ENCODE measurements at places on chromosomes 6 and 20.

- no peak for DNase-seq
Measured at GRCh38 chr6:145309842-145310535, 425.3 kb downstream of the EPM2A start.

DNA sequence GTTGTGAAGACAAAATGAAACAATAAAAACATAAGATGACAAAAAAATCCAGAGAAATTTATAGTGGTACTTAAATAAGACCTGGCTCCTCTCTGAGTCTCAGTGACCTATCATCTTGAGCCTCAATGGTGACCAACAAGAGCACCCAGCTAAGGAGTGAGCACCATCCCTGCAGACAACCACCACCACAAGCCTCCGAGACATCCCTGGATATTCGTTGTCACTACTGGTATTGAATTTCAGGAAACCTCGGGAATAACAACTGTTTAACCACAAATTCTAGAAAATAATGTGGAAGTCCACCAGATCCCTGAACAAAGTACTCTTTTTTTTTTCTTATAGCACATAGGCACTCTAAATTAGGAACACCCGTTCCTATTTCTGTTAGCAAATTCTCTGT is 32.2 kb upstream of the ADGRF5 start:
- no peak for DNase-seq

DNA sequence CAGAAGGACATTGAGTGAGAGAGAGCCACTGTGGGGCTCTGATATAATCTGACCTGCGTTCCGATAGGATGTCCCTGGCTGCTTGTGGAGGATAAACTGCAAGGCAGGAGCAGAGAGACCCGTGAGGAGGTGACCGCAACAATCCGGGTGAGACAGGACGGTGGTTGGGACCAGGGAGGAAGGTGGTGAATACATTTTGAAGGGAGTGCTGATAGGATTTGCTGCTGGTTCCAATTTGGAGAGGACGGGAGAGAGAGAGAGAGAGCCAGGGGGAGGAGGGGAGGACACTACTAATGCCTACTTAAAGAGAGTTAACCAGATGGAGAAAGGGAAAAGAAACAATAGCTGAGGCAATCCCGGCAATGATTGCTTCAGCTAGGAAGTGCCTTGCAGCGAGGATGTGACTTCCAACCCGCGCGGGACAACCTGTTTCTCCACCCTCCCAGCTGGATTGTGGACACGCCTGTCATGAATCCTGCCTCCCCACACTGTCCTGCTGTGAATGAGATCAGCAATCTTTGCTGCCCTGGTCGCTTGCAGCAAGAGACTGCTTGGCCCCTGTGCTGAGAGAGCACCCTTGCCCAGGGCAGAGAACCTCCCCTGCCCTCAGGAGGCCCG is 199.0 kb upstream of the KCNG1 start:
- DNase-seq: no peak

DNA sequence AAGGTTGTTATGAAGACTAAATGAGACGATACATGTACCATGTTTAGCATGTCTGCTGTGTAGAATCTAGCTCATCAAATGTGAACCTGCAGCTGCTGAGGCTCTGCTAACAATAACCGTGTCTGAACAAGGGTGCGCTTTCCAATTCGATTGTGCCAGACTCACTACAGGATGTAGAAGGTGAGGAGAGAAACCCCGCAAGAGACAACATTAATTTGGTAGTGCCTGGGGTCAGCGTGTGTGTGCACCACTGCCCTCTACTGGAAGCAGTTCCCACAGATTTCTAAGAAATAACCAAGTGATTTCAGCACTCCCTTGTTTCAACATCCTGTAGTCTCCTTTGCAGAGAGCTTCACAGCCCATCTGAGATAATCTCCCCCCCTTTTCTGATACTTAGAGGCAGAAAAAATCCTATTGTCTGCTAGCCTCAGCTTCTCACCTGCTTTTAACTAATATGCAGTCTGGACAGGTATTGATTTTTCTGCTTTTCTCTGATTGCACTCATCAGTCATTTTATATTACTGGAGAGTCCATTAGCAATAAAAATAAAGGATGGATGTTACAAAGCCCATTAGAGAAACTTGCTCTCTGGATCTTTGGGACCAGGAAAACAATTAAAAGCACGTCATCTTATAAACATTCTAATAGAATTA is 96.7 kb upstream of the BACH2 start:
- DNase-seq: peak; percentile 71

GRCh38 chr6:119324718-119325117 is 24.8 kb downstream of the MAN1A1 start:
- DNase-seq: no peak

- no peak for DNase-seq
Measured at GRCh38 chr6:156193381-156193780, 583.8 kb upstream of the ARID1B start.

DNA sequence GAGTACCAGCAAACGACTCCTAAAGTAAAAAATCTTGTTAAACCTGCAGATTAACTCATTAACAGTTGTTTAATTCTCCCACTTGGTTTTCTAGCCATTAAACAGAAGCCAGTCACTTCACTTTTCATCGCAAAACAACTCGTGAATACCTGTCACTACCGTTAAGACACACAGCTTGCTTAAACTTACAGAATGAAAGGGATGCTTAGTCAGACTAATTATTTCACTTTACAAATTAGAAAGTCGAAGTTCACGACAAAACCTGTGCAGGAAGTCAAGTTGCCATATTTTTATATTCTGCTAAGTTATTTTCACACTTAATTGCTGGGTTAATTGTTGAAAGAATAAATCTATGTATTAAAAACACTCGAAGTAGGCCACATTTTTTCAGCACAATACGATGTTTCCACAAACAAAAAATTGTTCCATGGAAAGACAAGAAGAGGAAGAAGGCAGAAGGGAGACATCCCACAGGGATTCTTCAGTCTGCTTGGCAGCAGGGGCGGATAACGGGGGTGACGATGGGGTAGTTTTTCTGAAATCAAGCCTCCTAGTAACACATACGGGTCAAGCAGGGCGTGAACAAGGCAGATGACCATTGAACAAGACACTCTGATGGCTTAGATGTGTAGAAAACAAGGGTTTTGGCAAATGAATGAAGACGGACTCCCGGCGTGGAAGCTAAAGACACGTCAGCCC is 933 bp downstream of the SSR1 start:
- DNase-seq: no peak

- DNase-seq: peak; percentile 9
Measured at GRCh38 chr6:142935553-142936517, 9.1 kb downstream of the HIVEP2 start.

GRCh38 chr6:120302041-120302440 is 952.5 kb upstream of the MAN1A1 start:
- DNase-seq: no peak

DNA sequence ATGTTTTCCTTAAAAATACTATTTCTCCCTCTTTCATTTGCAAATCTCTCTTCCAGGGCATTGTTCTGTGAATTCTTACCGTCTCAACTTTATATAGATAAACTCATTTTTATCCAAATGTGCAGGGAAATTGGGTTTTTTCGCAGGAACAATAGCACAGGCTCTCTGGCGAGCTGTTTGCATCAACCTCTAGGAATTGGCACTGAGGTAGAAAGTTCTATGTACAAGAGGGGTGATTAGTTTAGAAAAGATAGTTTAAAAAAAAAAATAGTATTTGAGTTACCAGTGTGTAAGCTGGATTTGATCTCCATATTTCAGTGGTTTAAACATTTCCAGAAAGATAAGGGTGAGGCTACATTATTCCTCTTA is 129.7 kb upstream of the BTN3A2 start:
- DNase-seq: no peak

- DNase-seq: no peak
Measured at GRCh38 chr6:138037009-138037504, 70.2 kb downstream of the PERP start.

- DNase-seq: no peak
Measured at GRCh38 chr6:5103250-5103649, 18.1 kb downstream of the PPP1R3G start.

DNA sequence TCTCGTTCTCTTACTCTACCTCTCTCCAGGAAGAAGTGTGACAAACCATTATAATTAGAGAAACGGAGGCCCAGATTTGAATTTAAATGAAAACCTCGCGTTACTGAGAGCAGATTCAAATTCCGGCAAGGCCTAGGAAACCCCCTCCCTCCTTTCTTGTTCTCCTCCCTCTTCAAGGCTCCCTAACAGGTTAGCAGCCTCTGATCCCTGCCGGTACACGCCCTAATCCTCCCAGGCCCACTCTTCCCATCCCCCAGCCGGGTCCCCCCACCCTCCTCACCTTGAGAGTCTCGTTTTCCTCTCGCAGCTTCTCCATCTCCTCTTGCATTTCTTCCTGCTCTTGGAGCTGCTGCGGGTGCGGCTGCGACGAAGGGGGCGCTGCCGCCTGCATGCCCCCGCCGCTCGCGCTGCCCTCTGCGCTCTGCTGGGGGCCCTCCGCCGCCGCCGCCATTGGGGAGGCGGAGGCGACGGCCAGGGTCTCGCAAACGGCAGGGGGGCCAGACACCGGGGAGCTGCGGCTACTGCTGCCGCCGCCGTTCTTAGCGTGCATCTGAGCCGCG is 3.8 kb downstream of the MTCL3 start:
- DNase-seq: peak; percentile 16

- no peak for DNase-seq
Measured at GRCh38 chr6:113184291-113184690, 672.9 kb upstream of the MARCKS start.

GRCh38 chr20:58306421-58307261 is 2.9 kb upstream of the RAB22A start:
- peak; percentile 59 for DNase-seq

- DNase-seq: no peak
Measured at GRCh38 chr20:24469116-24469893, at the start of gene SYNDIG1. SYNDIG1 (plus strand) TSS chr20:24469629; CDS start chr20:24543098, 73,469 bp downstream.

GRCh38 chr6:79250107-79250514 is 15.6 kb upstream of the HMGN3 start:
- DNase-seq: no peak

GRCh38 chr6:169789944-169790927 is 38.8 kb downstream of the ERMARD start:
- DNase-seq: peak; percentile 65

DNA sequence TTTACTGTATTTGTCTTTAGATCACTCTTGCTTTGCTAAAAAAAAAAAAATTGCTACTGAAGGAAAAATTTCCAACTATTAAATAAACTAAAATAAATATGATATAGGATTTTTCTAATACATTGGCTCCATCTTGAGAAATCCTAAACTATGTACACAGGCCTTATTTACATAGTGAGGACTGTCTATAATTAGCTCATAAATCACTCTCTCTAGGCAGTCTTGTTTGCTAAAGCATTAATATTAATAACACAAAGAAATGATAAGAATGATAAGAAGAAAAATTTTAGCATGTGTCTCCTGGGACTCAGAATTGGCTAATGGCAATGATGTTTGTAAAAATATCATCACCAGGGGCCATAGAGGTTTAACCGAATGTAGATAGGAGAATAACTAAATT is 13.3 kb upstream of the CRYBG1 start:
- no peak for DNase-seq

DNA sequence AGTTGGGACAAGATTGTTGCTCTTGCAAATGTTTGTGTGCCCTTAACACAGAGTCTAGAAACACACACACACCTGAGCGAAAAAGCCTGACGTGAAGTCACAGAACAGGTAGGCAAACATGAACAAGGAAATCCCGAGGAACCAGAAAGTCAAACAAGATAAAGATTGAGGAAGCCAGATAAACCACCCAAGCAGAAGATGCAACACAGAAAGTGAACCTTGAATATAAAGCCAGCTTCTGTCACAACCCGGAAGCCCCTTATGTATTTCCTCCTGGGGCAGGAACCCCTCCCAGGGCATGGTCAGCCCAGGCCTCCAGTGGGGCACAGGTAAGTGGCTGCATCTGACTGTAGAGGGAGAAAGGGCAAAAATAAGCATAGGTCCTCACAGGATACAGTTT is 158.2 kb upstream of the SUPT3H start:
- DNase-seq: no peak

- DNase-seq: no peak
Measured at GRCh38 chr6:3966426-3966825, 112.5 kb downstream of the FAM217A start.

- DNase-seq: no peak
Measured at GRCh38 chr6:21049148-21049547, 514.9 kb downstream of the CDKAL1 start.

DNA sequence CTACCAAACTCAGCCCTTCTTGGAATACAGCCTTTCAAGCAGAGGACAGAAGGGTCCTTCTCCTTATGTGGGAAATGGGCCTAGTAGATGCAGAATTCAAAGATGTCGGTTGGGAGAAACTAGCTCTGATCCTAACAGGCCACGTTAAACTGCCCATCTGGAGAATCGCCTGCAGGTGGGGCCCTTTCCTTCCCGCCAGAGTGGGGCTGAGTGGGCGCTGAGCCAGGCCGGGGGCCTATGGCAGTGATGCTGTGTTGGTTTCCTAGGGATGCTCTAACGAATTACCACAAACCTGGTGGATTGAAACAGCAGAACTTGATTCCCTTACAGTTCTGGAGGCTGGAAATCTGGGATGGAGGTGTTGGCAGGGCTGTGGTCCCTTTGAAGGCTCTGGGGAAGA is 9.1 kb downstream of the MAPK13 start:
- DNase-seq: no peak

DNA sequence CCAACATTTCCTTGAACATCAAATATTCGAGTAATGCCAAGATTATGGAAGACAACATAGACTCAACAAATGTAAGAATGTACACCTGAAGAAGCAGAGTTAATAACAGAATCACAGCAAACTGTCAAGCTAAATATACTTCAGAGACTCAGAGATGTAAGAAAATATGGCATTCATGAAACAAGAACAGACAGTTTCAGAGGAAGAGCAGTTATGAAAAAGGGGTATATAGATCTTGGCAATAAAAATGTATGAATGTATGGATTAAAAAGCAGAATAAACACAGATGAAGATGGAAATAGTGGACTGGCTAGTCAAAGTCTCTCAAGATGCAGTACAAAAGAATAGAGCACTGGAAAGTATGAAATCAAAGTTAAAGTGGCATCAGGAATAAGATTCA is 18.4 kb downstream of the RRAGD start:
- no peak for DNase-seq

DNA sequence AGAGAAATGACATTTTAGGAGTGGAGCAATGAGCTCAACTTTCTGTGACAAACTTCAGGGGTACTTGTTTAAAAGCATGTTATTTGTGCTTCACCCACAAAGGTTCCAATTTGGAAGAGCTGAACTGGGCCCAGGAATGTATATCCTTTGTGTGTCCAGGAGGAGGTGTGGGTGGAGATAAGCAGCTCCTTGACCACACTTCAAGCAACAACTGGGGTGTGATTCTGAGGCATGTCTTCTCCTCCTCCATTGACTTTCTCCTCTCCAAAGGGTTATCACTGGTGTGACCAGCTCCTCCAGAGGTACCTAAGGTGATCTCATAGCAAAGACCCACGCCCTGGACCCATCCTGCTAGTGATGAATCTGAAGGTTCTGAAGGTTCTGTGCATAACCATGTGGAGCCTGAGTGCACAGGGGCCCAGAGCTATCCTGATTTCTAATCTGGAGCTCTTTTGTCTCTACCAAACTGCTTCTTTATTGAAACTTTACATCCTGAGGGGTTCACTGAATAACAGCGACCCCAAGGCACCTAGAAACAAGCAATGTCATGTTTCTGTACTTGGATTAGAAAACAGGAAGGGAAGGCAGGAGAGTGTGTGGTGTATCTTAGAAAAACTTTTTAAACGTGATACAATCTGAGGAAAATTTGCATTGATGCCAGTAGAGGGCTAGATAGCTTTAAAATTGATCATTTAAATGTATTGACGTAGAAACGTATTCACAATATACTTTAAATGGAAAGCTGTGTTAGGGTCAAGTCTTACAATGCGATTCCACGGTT is 60.9 kb upstream of the CD93 start:
- no peak for DNase-seq

GRCh38 chr20:53059848-53060247 is 87.7 kb downstream of the TSHZ2 start:
- DNase-seq: no peak

GRCh38 chr6:25027221-25027916 is 91.6 kb upstream of the RIPOR2 start:
- peak; percentile 72 for DNase-seq
